ENCODE measurements at places on chromosomes 4 and X.

- H3K27ac ChIP-seq = no peak overlapping the region
- H3K4me3 ChIP-seq = no peak overlapping the region
- H3K4me1 ChIP-seq = peaks cover 3% of the 10 kb centered on the region
- DNase-seq = peak; percentile 14
Observed at GRCh38 chrX:48961585-48962091, 4.2 kb upstream of the OTUD5 start.

DNA sequence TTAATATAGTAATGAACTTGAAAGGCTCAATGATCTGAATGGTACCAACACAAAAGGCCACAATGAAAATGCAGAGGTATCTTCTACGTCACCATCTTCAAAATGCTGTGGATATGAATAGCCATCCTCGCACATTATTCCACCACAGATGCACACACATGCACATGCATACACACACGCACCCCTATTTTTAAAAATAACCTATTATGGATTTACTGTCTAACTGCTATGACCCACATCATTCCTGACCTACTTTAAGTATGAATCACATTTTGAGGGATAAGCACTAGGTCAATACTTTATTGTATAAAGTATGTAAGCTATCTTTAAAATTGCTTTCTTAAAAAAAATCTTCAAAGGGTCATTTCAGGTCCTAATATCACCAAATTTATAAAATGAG, 24.4 kb upstream of the CORIN start:
- H3K4me3 ChIP-seq = no peak overlapping the region
- peak; percentile 84 for DNase-seq
- peaks cover 3% of the 10 kb centered on the region for H3K4me1 ChIP-seq

GRCh38 chr4:73860181-73860580, 7.1 kb downstream of the PF4V1 start:
- H3K27me3 ChIP-seq = no peaks in the 10 kb centered on the region
- H3K4me1 ChIP-seq = no peaks in the 10 kb centered on the region
- H3K36me3 ChIP-seq = no peaks in the 10 kb centered on the region
- no peak overlapping the region for H3K4me3 ChIP-seq

- peak; percentile 73 for DNase-seq
- H3K36me3 ChIP-seq = no peaks in the 10 kb centered on the region
- peaks cover 10% of the 10 kb centered on the region for H3K4me1 ChIP-seq
- no peak overlapping the region for H3K27ac ChIP-seq
Observed at GRCh38 chr4:185219551-185220344, 10.3 kb downstream of the SNX25 start.

DNA sequence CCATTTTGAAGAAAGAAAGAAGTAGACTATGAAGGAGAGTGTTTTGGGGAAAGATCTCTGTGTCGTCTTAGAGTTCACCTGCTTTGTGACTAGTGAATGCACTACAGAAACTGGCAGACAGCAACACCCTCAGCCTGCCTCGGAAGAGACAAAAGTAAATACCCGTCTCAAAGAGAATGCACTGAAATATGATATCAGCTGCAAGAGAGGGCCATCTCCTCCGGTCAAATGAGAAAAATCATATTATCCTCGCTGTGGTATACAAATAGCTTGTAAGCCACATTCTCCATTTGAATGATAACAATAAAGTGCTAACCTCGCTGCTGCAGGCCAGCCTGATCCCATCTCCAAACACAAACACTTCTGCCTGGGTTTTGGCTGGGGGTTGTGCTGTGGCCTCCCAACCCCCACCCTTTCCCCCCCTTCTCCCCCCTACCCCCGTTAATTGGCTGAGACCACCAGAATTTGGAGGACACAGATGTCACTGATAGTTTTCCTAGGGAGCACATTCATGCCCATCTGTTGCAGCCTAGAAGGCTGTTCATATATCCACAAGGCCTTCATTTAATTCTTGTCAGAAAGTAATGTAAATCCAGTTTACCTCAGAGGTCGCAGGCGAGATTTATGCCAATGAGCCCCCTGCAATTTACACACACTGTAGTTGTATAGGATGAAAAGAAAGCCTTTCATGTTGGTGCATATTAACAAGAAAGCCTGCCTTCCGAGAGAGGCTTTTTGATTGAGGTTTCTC, 46.3 kb downstream of the ALPK1 start:
- H3K4me3 ChIP-seq = no peak overlapping the region
- no peaks in the 10 kb centered on the region for H3K4me1 ChIP-seq
- H3K27me3 ChIP-seq = no peaks in the 10 kb centered on the region
- H3K27ac ChIP-seq = no peak overlapping the region
- no peaks in the 10 kb centered on the region for H3K36me3 ChIP-seq
- no peak for DNase-seq

DNA sequence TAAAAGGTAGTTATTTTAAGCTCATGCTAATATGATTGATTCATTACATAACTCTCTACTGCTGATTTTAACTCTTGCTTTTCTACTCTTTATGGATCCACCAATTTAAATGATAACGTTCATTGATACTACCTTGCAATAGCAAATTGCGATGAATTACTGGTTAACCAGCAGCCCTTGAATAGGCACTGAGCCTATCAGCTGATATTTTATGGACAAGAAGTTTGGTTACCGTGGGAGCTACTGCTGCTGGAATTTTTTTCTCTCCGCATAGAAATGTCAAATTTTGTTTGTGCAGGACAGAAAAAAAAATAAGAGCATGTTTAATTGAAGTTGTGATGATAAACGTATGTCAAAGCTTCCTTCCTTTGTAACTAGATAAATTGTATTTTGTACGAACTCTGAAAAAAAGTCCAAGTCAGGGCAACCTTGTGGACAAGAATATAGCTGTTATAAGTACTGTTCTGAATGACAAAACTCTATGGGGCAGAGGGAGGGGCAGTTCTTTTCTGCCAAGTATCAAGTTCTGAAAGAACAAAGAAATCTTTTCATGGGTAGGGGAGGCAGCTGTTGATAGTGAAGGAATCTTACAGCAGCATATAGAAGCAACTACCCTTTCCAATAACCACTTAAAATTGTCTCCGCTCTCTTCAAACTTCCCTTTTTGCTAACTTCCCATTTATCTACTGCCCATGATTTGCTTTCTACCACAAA, 434.9 kb upstream of the PABPC4L start:
- no peak overlapping the region for H3K4me3 ChIP-seq
- H3K4me1 ChIP-seq = no peaks in the 10 kb centered on the region
- no peak overlapping the region for H3K27ac ChIP-seq
- H3K27me3 ChIP-seq = no peaks in the 10 kb centered on the region

GRCh38 chr4:173237762-173238161, 69.2 kb downstream of the GALNT7 start:
- no peaks in the 10 kb centered on the region for H3K27me3 ChIP-seq
- no peak overlapping the region for H3K27ac ChIP-seq
- no peaks in the 10 kb centered on the region for H3K36me3 ChIP-seq
- peaks cover 3% of the 10 kb centered on the region for H3K4me1 ChIP-seq
- no peak overlapping the region for H3K4me3 ChIP-seq

DNA sequence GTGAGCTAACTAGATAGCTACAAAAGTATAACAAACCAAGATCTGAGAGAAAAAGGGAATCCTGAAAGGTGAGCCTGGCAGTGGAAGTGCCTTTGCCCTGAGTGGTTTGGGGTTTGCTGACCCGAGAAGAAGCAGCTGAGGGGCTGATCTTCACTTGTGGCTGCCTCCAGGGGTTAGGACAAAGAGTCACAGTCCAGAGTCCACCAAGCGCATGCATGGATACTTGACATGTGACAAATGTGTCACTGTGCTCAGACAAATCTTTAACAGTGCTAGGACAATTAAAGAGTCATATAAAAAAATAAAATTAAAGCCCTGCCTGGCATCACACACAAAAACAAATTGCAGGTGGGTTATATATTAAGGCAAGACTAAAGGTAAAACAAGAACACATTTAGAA, 26.4 kb downstream of the HMGB3 start:
- no peak overlapping the region for H3K4me3 ChIP-seq
- DNase-seq = no peak
- no peaks in the 10 kb centered on the region for H3K27me3 ChIP-seq
- H3K4me1 ChIP-seq = no peaks in the 10 kb centered on the region
- no peak overlapping the region for H3K27ac ChIP-seq

DNA sequence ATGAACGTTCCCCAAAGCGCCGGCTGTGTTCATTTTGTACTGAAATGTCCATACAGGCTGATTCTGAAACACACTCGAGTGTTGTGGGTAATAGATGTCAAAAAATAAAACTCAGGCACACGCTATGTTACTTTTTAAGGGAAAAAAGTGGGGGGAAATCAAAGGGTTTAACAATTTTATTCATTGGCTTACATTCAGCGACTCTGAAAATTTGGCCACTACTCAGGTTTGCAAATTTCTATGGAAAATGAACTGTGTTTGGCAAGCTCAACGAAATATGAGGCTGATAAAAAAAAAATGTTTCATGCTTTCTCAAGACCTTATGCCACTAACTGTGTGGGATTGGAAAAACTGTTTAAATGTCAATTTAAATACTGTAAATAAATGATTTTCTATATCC, 18.5 kb downstream of the AMELX start:
- no peaks in the 10 kb centered on the region for H3K4me1 ChIP-seq
- no peaks in the 10 kb centered on the region for H3K27me3 ChIP-seq
- H3K4me3 ChIP-seq = no peak overlapping the region
- H3K27ac ChIP-seq = no peak overlapping the region
- no peaks in the 10 kb centered on the region for H3K36me3 ChIP-seq

DNA sequence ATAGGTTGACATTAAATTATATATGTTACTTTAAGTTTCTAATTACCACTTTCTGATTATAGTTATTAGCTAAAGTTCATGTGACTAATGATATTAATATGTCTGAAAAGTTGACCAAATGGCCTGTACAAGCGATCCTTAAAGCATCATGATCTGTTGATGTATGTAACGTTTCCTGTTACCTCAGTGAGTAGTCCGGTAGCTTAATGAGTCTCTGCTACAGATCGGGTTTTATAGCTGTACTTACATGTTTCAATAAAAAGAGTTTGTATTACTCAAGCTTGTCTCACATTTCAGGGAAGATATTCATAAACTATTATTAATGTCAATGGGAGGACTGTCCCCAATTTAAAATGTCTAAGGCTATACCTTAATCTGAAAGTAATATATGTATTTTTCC, 246.3 kb downstream of the PPP3CA start:
- no peaks in the 10 kb centered on the region for H3K27me3 ChIP-seq
- peaks cover 11% of the 10 kb centered on the region for H3K4me1 ChIP-seq
- no peak overlapping the region for H3K4me3 ChIP-seq
- no peak for DNase-seq

- DNase-seq = no peak
- H3K27me3 ChIP-seq = no peaks in the 10 kb centered on the region
- no peaks in the 10 kb centered on the region for H3K36me3 ChIP-seq
- no peak overlapping the region for H3K4me3 ChIP-seq
- H3K27ac ChIP-seq = no peak overlapping the region
Observed at GRCh38 chr4:83217721-83218522, 66.7 kb downstream of the COQ2 start.

DNA sequence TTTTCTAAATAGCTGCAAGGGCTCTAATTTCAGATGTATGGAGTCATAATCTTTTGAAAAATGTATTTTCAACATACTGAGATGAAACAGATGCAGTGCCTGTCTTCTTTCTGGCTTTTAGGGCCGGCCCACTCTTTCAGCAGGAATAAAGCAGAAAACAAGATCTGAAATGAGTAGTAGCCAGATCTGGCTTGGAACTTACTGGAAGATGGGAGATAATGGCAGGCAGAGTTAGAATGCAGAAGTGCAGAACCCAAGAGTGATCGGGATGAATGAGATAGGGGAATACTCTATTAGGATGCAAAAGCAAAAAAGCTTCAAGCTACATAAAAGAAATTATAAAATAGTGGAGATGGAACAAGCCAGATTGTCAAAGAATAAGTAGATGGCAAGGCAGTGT, 1.4 kb upstream of the FAM120C start:
- H3K4me3 ChIP-seq = no peak overlapping the region
- H3K36me3 ChIP-seq = no peaks in the 10 kb centered on the region
- DNase-seq = no peak
- H3K4me1 ChIP-seq = no peaks in the 10 kb centered on the region
- H3K27me3 ChIP-seq = no peaks in the 10 kb centered on the region

DNA sequence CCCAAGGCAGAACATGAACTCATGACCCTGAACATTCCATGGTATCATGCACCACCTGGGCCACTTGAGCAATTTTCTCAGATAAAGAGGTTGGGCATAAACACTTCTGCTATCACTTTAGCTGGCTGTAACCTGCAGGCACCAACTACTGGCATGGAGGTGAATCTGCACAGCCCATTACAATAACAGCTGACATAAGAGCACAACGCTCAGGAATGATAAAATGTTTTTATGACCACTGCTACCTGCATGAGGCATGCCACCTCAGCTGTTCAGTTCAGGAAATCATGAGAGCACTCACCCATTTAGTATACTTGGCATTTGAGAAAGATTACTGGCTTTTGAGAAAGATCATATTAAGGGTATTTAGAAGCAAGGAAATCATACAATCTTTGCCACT, 85.7 kb upstream of the SPIN4 start:
- DNase-seq = no peak
- H3K4me1 ChIP-seq = no peaks in the 10 kb centered on the region
- H3K27me3 ChIP-seq = no peaks in the 10 kb centered on the region
- no peak overlapping the region for H3K4me3 ChIP-seq

GRCh38 chr4:6018331-6018730, at the start of gene C4orf50:
Gene C4orf50 (minus strand): TSS chr4:6018431.
- no peak for DNase-seq
- H3K27me3 ChIP-seq = no peaks in the 10 kb centered on the region
- no peaks in the 10 kb centered on the region for H3K4me1 ChIP-seq

DNA sequence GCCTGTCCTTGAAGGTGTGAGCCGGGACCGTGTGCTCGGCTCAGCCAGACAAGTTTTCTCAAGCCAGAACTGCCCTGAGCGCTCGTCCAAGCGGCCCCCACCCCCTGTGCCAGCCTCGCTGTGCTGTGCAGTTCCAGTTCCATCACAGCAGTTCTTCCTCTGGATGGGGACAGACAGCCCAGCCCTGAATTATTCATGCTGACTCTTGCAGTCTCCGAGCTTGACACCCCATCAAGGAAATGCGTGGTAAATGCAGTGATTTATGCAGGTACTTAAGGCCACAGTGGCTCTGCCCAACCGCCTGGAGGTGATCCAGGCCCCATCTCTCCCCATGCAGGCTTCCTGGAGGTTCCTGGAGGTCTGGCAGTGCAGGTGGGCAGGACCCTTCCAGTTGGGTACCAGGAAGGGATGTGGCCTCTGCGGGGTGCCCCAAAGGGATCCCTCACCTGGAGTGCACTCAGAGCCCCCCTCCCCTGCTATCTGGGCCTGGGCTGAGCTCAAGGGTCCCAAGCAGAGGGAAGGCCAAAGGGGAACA, 44.8 kb upstream of the HMX1 start:
- DNase-seq = no peak
- no peaks in the 10 kb centered on the region for H3K4me1 ChIP-seq
- H3K36me3 ChIP-seq = no peaks in the 10 kb centered on the region
- H3K27me3 ChIP-seq = no peaks in the 10 kb centered on the region
- H3K4me3 ChIP-seq = no peak overlapping the region
- H3K27ac ChIP-seq = no peak overlapping the region

- peak; percentile 47 for DNase-seq
- H3K27me3 ChIP-seq = no peaks in the 10 kb centered on the region
- peaks cover 5% of the 10 kb centered on the region for H3K4me1 ChIP-seq
- H3K27ac ChIP-seq = peak overlapping the region; percentile 4
Observed at GRCh38 chr4:67687636-67688035, 13.3 kb downstream of the UBA6 start.
